CD14-positive monocyte (primary cell): ENCODE measurements at places on chromosomes 2 and 18. TPM values are rescaled to one million over a fixed set of nuclear protein-coding genes. Genes with fewer than 3 reads are reported as not detected.

The BMP10 gene
- polyA plus RNA-seq, result not detected in 2 replicates

- H3K4me1 ChIP-seq, result peaks cover 61% of the 10 kb centered on the region
- H3K36me3 ChIP-seq, result no peaks in the 10 kb centered on the region
- H3K27me3 ChIP-seq, result no peaks in the 10 kb centered on the region
- H3K27ac ChIP-seq, result no peak overlapping the region
- no peak for DNase-seq
- H3K4me3 ChIP-seq, result peak overlapping the region; percentile 79
Measured at GRCh38 chr2:11746807-11747459, 501 bp downstream of the LPIN1 start.

GRCh38 chr18:44816477-44816876, 135.8 kb downstream of the SETBP1 start:
- H3K27ac ChIP-seq, result no peak overlapping the region
- H3K27me3 ChIP-seq, result peaks cover 3% of the 10 kb centered on the region
- H3K36me3 ChIP-seq, result no peaks in the 10 kb centered on the region
- no peak overlapping the region for H3K4me3 ChIP-seq

- H3K36me3 ChIP-seq, result no peaks in the 10 kb centered on the region
- DNase-seq, result no peak
- no peaks in the 10 kb centered on the region for H3K4me1 ChIP-seq
- H3K27ac ChIP-seq, result no peak overlapping the region
- H3K27me3 ChIP-seq, result no peaks in the 10 kb centered on the region
Measured at GRCh38 chr2:219752726-219753125, 125.3 kb downstream of the SLC4A3 start.

DNA sequence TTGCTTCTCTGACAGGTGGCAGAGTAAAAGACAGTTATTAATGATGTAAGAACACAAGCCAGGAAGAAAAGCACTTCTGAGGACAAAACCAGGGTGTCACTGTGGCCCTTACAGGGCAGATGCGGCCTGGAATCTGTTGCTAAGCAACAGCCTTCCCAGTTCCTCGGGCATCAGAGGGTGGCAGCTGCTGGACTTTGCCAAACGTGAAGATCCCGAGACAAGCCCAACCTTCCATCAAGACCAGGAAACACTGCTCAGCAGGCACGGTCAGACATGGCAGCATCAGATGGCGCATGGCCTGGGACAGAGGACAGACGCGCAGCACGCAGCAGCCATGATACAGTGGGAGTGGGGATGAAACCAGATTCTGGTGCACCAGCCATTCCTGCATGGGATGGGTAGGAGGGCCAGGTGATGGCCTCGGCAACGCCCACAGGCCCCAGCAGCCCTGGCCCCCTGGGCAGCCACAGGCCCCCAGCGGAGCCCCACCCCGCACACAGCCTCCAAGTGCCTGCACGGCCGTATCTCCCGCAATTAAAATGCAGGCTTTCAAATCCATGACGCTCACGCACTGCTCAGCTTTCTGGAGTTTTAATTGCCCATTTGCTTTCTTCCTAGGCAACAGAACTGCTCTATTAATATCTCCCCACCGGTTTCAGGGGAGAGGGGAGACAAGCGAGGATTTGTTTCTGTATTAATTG, 89.0 kb downstream of the EIPR1 start:
- peaks cover 5% of the 10 kb centered on the region for H3K36me3 ChIP-seq
- H3K4me1 ChIP-seq, result no peaks in the 10 kb centered on the region
- DNase-seq, result no peak

- no peaks in the 10 kb centered on the region for H3K4me1 ChIP-seq
- no peak for DNase-seq
- no peak overlapping the region for H3K27ac ChIP-seq
- no peak overlapping the region for H3K4me3 ChIP-seq
- H3K36me3 ChIP-seq, result no peaks in the 10 kb centered on the region
Measured at GRCh38 chr2:176160251-176160985, 3.3 kb downstream of the HOXD3 start.

GRCh38 chr2:130351711-130352110, 4.1 kb upstream of the PTPN18 start:
- peaks cover 34% of the 10 kb centered on the region for H3K4me1 ChIP-seq
- H3K36me3 ChIP-seq, result peaks cover 19% of the 10 kb centered on the region
- no peak overlapping the region for H3K27ac ChIP-seq
- H3K27me3 ChIP-seq, result no peaks in the 10 kb centered on the region

DNA sequence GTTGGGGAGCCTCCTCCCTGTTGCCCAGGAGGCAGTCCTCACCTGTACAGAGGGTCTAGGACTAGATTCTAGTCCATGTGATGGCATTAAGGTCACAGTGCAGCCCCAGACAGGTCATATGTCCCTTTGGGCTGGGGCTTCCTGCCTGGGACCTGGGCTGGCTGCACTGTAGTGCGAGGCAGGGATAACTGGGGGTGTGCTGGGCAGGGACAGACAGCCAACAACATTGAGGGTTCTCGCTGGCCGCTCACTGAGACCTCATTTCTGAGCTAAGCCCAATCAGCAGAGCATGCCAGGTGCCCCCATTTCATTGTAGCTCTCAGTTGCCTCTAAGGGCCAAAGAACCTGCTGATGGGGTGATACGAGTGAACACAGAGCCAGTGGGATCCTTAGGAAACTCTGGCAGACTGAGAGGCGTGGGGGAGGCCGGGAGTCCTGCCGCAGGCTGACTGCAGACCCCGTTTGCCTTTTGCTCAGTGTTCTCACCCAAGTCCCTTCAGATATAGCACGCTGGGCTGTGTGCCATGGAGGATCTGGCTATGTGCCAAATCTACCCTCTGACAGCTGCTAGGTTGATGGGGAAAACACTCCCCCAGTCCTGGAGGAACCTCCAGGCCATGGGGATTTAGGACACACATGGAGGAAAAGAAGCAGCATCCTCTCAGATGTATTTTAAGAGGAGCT, 51.9 kb downstream of the DYSF start:
- no peak for DNase-seq
- H3K4me1 ChIP-seq, result peaks cover 4% of the 10 kb centered on the region
- H3K27me3 ChIP-seq, result no peaks in the 10 kb centered on the region
- H3K4me3 ChIP-seq, result no peak overlapping the region
- peaks cover 42% of the 10 kb centered on the region for H3K36me3 ChIP-seq
- H3K27ac ChIP-seq, result no peak overlapping the region

DNA sequence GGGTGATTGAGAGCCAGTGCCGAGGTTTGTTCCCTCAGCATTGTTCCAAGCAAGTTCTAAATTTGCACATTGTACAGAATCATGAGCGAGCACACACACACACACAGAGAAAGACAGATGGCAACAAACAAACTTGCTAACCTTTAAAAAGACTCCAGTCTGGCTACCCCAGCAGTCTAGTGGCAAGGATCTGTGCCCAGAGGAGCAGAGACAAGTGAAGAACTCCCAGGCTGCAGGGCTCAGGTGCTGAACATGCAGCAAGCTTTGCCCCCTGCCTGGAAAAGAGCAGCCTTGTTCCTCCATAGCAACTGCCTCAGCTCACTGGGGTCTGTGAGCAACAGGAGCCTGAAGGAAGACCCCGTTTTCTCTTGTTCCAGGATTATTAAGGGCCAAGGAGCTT, 169.2 kb upstream of the CCDC68 start:
- no peak overlapping the region for H3K27ac ChIP-seq
- no peaks in the 10 kb centered on the region for H3K36me3 ChIP-seq
- no peaks in the 10 kb centered on the region for H3K4me1 ChIP-seq
- no peaks in the 10 kb centered on the region for H3K27me3 ChIP-seq
- H3K4me3 ChIP-seq, result no peak overlapping the region

GRCh38 chr18:49177812-49178211, 227.0 kb upstream of the SMAD7 start:
- no peaks in the 10 kb centered on the region for H3K27me3 ChIP-seq
- H3K4me1 ChIP-seq, result peaks cover 10% of the 10 kb centered on the region
- DNase-seq, result no peak
- H3K4me3 ChIP-seq, result no peak overlapping the region
- H3K27ac ChIP-seq, result no peak overlapping the region
